CD4-positive, alpha-beta T cell treated with Interleukin-10 for 1 hour (primary cell): ENCODE measurements at places on chromosomes 1 and 21.

DNA sequence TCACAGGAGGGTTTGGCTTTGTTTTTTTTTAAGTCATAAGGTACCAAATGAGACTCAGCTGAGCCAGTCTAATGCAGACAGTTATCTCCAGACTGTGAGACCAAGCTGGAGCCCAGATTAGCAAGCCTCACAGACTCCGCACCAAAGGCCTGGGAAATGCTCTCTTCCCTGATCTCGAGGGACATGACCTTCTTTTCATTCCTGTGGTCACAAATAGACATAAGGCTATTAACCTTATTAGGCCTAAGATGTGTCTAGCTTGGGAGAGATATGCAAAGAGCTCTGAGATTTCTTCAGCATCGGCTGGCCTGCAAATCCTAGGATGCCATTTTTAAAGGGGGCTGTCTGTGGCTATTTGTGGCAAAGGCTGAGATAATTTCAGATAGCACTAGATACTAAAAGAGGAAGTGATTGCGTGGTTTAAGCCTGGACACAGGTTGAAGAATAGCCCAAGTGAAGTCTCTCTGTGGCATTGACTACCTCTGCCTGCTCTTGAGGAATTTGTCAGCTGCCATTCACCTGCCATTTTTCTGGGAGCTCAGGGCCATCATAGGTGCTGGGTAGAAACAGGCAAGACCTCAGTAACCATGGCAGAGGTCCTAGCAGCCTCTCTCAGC is 301.3 kb downstream of the SIPA1L2 start:
- no peak for DNase-seq

DNA sequence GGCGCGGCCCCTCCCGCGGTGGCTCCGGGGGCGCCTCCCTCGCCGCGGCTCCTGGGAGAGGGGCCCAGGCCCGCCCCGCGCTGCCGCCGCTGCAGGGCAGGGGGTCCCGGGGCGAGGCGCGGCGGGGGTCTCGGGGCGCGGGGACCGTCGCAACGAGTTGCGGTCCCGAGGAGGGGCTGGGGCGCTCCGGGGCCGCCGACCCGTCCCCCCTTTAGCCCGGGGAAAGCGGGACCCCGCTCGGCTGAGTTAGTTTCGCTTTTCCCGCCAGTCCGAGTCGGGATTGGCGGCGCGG is 493 bp downstream of the SPSB1 start:
- DNase-seq: no peak

- DNase-seq: no peak
Measured at GRCh38 chr1:229508823-229509337, 739 bp upstream of the NUP133 start.

DNA sequence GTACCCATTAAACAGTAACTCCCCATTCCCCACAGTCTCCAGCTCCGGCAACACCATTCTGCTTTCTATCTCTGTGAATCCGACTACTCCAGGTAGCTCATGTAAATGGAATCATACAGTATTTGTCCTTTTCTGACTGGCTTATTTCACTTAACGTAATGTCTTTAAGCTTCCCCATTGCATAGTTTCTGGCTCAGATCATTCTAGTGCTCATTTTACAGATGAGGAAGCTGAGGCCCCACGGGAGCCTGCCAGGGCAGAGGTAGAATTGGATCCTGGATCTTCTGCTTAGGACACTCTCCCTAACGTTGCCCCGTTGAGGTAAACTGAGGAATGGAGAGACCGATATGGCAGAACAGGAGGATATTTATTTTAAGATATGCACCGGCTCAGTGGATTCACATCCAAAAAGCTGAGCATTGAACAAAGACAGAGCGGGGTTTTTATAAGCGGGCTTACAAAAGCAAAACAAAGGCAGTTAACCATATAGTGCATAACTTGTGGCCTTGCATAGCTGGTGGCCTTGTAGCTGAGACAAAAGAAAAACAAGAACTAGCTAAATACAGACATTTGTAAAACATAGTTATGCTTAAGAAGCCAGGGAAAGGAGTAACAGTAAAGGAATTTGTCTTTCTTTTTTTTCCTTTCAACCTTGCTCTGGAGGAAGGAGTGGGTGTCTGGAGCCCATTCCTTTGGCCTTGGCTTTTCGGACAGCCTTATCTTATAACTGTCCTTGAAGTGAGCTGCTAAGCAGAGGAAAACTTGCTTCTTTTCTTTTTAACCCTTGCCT is 15.3 kb upstream of the KLHDC8A start:
- DNase-seq: no peak

GRCh38 chr1:58749646-58750045 is 34.2 kb downstream of the JUN start:
- DNase-seq: no peak

GRCh38 chr1:221709854-221710253 is 32.0 kb downstream of the DUSP10 start:
- DNase-seq: no peak

DNA sequence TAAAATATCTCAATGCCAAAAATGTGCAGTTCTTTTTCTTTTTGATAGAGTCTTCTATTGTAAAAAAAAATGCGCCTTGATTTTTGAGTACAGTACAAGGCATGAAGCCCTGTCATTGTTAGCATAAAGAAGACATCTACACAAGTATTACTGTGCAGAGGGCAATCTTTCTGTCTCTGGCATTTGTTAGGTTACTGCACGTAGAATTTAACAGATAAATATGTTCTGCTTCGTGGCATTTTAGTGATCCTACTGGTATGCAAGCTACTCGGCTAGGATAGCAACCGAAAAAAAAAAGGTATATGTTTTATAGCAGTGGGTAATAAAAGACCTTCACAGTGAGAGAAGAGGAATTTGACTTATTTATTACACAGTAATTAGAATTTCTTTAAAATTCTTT is 492.9 kb upstream of the ADGRL2 start:
- DNase-seq: no peak

GRCh38 chr1:207838156-207839082 is 72.5 kb downstream of the CD34 start:
- no peak for DNase-seq

- no peak for DNase-seq
Measured at GRCh38 chr1:82795508-82796149, 994.9 kb downstream of the ADGRL2 start.

- DNase-seq: peak; percentile 60
Measured at GRCh38 chr1:107965110-107965991, at the start of gene VAV3. Gene VAV3, minus strand, starts transcription at chr1:107965180. Its CDS starts 311 bp downstream, at chr1:107964869.

- no peak for DNase-seq
Measured at GRCh38 chr1:201693890-201694607, 134.9 kb upstream of the IPO9 start.

- no peak for DNase-seq
Measured at GRCh38 chr1:3842912-3843311, 14.1 kb downstream of the CEP104 start.

DNA sequence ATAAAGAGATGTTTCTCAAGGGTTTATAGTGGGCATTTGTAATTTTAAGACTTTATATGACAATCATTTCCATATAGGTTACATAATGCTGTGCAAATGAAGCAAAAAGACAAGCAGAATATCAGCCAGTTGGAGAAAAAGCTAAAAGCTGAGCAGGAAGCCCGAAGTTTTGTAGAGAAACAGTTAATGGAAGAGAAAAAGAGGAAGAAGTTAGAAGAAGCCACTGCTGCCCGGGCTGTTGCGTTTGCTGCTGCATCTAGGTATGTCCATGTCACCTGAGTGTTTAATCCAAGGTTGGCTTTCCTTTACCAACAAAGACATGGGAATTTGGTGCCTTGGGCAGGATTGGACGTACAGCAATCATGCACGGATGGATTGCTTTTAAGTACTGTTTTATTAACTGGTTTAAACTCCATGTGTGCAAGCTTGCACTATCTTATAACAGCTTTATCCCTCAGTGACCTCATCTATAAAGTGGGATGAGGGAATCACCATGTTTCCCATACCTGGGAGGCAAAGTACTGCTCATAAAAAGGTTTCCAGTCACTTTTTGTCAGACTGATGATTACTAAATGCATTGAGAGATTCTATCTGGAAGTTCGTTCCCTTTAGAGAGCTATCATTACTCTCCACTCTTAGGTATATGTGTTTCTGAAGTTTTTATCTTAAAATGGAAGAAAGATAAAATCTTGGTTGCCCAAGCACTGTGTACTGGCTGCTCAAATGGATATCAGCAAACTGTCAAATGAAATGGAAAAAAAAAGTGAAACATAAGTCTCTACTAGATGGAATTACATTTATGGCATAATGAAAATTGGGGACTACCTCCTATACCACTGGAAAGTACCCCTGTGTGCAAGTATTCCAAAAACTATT is 55.1 kb downstream of the MACO1 start:
- DNase-seq: no peak

GRCh38 chr1:204121840-204122555 is 29.8 kb downstream of the ETNK2 start:
- DNase-seq: no peak

GRCh38 chr1:166489670-166490436 is 323.1 kb upstream of the FAM78B start:
- DNase-seq: peak; percentile 84

GRCh38 chr1:153542956-153543711 is 2.4 kb upstream of the S100A5 start:
- no peak for DNase-seq

GRCh38 chr1:12069623-12070244 is 6.6 kb downstream of the TNFRSF8 start:
- no peak for DNase-seq

DNA sequence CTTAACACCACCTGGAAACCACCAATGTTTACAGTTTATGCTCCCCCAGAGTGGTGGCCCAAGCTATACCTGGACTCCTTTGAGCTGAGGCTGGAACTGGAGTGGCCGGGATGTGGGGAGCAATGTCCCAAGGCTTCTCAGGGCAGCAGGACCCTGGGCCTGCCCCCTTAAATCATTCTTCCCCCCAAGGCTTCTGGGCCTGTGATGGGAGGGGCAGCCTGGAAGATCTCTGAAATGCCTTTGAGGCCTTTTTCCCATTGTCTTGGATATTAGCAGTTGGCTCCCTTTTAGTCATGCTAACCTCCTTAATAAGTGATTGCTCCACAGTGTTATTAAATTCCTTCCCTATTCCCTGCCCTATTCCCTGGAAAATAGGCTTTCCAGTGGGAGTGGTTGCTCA is 185.8 kb downstream of the HS2ST1 start:
- DNase-seq: no peak

DNA sequence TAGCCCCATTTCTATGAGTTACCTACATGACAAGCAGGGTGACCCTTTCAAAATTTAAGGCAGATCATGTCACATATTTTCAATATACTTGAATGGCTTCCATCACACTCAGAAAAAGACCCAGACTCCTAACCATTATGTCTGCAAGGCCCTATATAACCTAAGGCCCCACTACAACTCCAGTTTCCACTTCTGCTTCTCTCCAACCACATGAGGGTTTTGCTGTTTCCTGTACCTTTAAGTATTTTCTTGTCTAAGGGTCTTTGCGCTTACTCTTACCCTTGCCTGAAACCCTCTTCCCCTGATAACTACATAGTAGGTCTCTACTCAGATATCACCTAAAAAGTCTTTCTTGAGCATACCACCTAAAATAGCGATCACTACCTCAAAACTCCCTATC is 46.1 kb downstream of the SGIP1 start:
- no peak for DNase-seq

- DNase-seq: no peak
Measured at GRCh38 chr1:50591598-50591997, 168.4 kb upstream of the DMRTA2 start.

DNA sequence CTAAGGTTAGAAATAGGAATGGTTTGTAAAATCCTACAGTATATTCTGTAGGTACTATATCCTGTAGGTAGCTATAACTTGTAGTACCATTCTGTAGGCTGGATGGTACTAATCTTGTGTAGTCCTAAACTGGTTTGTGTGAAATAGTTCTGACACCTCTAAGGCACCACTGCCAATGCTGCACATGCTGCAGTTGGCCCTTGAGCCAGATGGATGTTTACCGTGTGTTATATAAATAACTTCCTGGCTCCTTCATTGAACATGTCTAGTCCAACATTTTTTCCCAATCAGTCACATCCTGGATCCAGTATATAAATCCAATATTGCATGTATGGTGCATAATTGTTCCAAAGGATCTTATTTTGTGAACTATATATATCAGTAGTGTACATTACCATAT is 89.5 kb upstream of the GNG4 start:
- no peak for DNase-seq

DNA sequence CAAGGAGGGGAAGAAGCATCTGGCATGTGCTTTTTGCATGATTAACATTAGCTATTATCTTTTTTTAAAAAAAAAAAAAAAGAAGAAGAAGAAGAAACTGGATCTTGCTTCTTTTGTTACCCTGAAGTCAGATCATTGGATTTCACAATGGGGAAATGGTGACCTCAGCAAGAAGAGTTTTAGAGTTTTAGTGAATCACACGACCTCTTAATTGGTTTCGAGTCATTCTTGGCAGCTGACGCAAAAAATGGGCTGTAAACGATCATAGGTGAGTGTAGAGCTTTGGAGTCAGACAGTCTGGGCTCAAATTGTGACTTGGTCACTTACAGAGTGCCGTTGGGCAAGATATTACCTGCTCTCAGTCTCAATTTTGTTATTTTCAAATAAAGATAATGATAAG is 33.3 kb upstream of the PGBD5 start:
- DNase-seq: no peak

GRCh38 chr1:1419813-1420653 is 1.0 kb downstream of the ANKRD65 start:
- no peak for DNase-seq

GRCh38 chr1:223225061-223225460 is 82.0 kb upstream of the TLR5 start:
- no peak for DNase-seq

DNA sequence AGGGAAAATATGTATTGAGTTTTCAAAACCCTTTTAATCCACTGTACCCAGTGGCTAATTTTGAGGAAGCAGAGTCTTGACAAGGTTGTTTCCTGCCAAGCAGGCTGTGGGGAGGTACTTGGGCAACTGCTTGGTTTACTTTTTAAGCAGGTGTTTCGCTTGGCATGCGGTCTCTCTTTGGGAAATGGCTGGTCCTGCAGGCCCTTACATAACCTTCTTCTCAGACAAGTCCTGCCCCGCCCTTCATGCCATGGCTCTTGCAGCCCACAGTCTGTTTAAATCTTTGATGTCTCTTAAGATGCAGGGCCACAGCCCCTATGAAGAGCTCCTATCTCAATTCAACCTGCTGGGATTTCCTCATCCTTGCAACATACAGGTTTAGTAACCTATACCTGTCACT is 36.0 kb upstream of the ABCD3 start:
- DNase-seq: no peak

DNA sequence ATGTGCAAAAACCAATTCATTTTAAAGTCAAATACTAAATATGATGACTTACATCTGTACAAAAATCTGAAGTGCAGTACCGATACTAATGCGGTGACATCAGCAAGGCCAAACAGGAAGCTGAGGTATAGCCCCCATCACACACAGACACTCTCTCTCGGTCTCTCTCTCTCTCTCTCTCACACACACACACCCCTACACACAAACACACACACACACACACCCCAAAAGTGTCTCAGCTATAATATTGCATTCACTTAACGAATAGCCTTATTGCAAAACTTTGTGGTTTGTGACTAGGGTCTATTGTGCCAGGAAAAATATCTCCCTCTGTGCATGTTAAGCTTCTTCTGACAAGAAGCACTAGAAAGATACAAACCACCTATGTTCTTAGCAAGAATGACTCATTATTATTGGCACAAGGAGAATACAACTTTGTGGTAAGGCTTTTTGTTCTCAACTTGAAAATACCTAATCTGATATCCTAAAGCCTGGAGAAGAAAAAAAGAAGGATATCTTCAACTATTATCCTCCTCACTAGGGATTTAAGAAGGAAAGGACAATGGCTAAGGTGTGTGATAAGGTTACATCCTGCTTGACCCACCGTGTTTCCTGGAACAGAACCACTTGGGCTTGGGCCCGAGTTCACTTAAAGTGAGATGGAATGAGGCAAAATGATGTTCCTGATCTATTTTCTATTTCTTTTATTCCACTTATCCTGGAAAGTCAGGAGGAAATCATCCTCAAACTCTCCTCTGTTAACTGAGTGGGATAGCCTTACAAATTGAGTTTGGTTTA is 107.1 kb downstream of the NIBAN1 start:
- DNase-seq: peak; percentile 75
